ENCODE measurements at places on chromosomes 1 and 21.

DNA sequence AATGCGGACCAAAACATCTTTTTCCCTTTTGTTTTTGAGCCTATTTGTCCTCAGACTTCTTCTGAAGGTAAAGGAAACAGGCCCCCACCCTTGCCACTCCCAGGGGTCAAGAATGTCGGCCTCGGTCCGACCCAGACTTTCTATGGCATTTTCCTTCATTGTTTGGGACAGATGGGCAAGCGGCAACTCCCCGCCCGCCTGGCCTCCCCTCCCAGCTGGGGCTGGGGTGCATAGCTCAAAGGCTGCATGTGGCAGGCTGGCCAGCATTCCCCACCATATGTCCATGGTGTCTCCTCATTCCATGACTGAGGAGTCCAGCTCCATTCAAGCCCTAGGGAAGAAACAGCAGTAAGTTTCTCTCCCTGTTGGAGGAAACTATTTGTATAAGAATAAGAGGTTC, 29.4 kb upstream of the TSPEAR start:
- no peak for DNase-seq

- DNase-seq = no peak
Measured at GRCh38 chr1:247441606-247442005, 16.3 kb downstream of the OR2B11 start.

DNA sequence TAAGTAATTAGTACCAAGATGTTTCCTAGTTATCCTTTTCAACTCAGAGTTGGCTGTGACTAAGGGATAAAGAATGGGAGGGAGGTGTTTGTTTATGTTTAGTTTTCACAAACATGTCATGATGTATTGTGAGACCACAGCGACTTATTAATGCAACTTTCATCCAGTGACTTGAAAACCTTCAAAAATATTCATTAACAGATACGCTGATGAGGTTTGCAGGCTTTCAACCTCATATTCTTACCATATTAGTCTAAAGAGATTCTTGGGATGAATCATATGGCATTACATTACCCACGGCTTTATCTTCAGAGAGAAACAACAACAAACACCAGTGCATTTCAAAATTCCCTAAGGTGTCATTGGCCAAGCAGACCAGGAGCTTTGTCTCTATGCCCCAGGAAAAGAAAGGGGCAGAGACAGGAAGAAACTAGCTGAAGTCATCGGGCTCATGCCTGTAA, 36.4 kb downstream of the PALMD start:
- no peak for DNase-seq

GRCh38 chr21:34080710-34081109, 7.3 kb downstream of the MRPS6 start:
- DNase-seq = no peak

DNA sequence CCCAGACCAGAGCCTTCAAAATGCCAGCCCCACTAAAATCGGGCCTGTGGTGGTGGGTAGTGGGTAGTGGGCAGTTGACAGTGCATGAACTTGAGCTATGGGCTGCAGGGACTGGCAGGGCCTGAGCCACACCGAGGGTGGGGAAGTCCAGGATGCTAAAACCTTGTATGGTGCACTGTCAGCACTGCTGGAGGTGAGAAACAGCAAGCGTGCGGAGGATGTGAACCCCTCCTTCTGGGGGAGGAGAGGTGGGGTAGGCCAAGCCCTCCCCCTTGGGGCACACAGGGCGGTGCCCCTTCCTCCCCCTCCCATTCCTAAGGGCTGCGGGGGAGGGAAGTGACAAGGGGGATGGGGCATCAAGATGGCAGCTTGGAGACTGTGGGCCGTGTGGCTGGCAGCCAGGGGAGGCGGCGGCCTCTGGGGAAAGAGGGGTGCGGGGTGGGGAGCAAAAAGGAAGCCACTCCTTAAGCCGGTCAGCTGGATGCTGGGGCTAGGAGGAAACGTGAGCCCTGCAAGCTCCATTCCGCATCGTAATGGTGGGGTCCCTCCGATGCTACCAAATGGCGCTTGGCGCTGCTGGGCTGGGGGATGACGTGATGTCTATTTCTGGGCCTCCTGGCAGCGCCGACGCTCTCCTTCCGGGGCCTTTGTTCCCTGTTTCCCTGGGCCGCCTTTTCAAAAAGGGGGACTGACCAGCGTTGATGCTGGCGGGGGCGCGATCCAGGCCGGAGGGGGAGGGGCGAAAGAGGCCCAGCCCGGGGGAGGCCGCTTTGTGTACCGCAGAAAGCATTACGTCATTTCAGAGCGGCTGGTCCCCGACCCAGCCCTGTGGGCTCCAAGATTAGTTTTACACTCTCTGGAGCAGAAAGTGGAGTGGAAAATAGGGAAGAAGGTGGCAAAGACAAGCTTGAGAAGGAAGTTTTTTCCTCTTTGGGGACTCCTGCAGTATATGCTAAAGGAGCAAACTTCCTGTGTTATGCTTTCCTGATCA, 809 bp downstream of the SYT11 start:
- DNase-seq = peak; percentile 13

DNA sequence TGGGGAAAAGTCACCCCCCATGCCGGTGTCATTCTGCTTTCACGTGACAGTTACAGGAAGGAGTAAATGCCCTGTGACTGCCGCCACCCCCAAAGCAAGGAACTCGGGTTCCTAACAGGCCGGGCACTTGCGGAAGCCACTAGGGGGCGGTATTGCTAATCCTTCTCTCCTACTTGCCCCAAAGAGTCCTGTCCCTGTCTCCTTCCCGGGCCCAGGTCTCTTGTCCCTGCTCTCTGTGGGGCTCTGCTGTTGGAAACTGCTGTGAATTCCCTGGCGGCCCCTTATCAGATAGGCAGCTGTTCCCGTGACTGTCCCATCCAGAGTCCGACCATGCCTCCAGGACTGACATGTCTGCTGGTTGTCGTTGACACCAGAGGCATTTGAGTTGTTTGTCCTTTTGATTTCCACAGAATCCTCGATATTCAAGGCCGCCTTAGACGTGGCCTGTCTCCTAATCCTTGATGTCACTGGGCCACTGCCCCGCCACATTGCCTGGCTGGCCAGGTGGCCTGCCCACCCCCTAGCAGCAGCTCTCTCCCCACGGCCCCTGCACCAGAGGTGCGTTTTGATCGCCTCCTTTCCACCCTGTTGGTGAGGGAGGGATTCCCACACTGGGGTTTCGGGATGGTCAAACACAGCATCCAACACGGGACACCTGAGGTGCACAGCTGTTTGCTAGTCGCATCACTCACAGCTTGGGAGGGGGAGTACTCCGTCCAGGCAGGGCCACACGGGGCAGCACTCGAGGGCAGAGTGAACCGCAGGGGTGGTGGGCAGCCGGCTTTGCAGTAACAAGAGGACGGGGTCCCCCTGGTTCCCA, 37.3 kb downstream of the CHAF1B start:
- DNase-seq = no peak

GRCh38 chr1:196655071-196655470, 3.2 kb downstream of the CFH start:
- DNase-seq = no peak

- DNase-seq = no peak
Measured at GRCh38 chr1:81547261-81547911, 253.3 kb upstream of the ADGRL2 start.

GRCh38 chr1:97451944-97452343, 468.9 kb downstream of the DPYD start:
- no peak for DNase-seq

DNA sequence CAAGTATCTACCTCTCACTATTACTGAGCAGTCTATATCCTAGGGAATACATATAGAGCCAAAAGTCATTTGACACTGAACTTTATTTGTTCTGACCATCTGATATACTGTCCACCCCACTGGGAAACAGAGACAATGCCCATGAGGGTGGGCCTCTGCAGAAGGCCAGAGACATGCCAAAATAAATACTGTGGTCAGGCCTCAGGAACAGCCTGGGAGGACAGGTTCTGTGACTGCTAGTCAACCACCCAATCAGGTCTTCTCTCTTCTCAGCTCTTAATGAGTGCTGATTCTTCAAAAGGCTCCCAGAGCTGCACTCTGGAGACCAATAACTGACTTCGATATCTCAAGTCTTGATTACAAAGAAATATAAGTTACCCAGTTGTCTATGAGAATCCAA, 5.5 kb upstream of the ANKRD35 start:
- DNase-seq = no peak
